HS-27A (cell line): ENCODE measurements at places on chromosomes 2 and 18.

- DNase-seq: no peak
These were observed 26.5 kb upstream of the ABI2 start for GRCh38 chr2:203301667-203302066.

DNA sequence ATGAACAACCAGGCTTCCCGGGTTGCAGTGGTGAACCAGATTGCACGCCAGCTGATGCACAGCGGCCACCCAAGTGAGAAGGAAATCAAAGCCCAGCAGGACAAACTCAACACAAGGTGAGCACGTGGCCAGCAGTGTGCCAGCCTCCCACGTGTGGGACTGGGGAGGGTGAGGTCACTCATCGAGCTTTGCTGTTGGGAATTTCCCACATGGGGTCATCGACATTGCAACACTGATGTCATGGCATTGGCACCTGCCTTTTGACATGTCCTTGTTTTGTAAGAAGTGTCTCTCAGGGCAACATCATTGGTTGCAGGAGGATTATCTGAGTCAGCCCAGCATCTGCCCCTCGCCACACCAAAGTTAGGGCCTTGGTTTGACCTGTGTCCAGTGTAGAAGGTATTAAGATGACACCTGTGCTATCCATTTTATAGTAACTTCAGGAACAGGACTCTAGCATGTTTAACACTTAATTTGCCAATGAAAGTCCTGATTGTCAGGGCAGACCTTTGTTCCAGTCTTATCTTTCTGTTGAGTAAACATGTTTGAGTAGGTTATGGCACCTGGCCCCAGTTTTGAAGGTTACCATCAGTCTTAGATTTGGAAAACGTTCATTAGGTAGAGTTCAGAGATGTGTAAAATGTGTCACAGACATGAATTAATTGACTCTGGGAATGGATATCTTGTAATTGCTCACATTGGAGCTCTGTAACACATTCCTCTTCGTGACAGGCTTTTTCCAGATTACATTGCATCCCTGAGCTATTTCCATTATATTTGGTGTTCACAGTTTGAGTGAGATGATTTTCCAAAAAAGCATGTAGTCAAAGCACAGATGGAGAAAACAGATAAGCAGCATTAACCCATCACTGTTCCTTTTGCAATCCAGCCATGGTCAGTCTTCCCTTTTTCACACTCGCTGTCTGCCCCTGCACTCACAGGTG is 93.3 kb upstream of the EML6 start:
- DNase-seq: no peak

DNA sequence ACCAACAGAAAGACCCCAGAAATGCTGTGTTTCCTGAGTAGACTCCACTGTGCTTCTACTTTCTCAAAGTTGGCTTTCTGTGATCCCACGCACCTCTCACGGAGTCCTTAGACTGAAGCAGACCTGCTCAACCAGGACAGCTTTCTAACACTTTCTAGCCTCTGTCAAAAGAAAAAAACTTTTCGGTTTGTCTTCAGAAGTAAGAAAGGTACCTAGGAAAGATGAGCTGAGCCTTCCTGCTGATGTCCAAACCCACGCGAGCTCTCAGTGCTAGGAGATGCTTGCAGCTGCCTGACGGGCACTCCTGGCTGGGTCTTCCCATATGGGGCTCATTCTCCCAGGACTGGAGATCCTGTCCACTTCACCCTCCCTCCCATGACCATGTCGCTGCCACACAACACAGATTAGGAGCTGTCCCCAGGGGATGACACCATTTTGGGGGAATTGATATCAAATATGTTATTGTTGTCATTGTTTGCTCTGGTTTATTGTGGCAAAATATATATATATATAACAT is 49.2 kb upstream of the DAPL1 start:
- no peak for DNase-seq

DNA sequence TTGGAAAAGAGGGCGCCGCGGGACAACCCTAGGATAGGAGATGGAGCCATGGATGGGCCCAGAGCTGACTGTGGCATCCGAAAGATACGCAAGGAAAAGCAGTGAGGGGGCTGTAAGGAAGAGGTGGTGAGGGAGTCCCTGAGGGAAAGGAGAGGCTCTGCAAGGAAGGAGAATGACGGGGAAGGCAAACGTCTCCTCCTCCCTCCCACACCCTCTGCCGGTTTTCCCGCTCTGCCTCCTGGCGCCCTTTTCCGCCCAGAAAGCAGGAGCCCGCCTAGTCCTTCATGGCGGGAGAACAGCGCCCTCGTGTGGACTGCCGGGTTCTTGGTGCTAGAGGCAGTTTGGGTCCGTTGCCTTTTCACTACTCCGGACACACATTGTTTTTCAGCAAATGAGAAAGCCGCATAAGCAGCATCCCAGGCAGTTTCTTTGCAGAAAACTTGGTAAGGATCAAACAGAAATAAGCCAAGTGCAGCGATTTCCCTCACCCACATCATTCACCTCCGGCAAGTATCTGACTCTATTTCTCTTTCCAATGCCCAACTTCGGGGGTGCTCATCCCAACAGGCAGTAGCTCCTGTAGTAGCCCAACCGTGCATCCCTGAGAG is 200.4 kb downstream of the INO80D start:
- DNase-seq: peak; percentile 27

DNA sequence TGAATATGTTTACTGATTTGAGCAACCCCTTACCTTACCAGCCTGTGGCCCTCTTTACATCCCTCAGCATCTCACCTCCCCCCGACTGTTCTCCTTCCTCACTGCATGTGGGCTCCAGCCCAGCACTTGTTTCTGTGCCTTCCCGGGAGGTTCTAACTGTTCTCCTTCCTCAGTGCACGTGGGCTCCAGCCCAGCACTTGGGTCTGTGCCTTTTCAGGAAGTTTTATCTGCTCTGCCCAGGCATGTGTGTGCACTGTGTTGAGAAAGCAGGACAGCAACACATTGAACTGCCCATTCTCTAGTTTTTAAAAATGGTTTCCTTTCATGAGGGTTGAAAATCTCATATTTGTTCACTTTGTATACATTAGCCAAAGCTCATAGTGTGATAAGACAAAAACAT is 158.4 kb downstream of the ATP9B start:
- no peak for DNase-seq

- DNase-seq: no peak
These were observed 585.9 kb upstream of the SYT4 start for GRCh38 chr18:43863180-43863579.

GRCh38 chr2:191634791-191635190 is 43.1 kb upstream of the NABP1 start:
- DNase-seq: no peak

DNA sequence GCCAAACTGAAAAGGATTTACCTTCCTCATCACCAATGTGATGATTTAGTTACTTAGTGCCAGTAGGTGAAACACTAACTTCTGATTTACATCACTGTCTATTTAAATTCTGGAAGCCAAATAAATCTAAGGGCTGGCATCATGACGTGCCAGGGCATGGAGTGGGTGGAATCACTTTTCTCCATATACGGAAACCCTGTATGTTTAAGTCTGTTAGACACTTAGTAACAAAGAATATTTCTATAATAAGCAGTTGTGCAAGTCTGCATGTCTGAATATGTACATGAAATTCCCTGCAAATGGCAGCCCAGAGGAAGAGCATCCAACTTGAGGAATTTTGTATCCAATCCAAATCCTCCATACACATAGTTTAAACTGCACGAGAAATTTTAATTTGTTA is 243.1 kb upstream of the SMAD7 start:
- no peak for DNase-seq

- DNase-seq: no peak
These were observed 13.6 kb downstream of the ASAP2 start for GRCh38 chr2:9220201-9220600.

DNA sequence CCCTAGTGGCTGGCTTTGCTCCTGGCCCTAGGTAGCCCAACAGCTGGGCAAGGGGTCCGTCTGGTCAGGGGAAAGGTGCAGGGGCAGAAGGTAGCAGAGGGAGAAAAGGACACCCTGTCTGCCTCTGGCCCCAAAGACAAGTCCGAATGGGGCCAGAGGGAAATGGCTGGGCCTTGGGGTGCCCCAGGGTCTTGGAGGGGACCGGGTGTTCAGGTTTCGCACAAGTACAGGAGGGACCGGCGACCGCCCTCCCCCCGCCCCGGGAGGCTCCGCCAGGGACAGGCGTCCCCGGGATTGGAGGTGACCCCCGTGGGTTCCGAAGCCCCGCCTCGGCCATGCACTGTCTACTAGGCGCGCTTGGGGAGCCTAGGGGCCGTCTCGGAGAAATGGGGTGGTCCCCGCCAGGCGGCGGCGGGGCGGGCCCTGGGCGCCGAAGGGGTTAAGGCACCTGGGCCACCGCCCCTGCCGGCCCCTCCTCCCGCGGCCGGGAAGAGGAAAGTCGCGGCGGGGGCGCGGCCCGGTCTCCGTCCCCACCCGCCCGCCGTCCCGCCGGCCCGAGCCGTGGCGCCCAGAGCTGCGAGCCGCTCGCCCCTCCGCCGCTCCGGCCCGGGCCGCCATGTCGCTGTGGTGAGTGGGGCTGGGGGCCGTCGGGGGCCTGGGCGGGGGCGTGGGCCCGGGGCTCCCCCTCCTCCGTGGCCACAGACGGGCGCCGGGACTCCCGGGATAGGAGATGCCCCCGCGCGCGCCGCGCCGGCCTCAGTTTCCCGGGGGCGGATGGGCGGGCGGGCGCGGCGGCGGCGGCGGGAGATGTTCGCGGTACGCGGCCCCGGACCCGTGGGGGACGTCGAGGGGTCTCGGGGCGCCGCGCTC is at the start of gene B3GNT7:
Gene B3GNT7 (plus strand): TSS at position 523 of the 870 bp plus-strand sequence. CDS start 94 bp downstream, at position 617.
- DNase-seq: no peak

DNA sequence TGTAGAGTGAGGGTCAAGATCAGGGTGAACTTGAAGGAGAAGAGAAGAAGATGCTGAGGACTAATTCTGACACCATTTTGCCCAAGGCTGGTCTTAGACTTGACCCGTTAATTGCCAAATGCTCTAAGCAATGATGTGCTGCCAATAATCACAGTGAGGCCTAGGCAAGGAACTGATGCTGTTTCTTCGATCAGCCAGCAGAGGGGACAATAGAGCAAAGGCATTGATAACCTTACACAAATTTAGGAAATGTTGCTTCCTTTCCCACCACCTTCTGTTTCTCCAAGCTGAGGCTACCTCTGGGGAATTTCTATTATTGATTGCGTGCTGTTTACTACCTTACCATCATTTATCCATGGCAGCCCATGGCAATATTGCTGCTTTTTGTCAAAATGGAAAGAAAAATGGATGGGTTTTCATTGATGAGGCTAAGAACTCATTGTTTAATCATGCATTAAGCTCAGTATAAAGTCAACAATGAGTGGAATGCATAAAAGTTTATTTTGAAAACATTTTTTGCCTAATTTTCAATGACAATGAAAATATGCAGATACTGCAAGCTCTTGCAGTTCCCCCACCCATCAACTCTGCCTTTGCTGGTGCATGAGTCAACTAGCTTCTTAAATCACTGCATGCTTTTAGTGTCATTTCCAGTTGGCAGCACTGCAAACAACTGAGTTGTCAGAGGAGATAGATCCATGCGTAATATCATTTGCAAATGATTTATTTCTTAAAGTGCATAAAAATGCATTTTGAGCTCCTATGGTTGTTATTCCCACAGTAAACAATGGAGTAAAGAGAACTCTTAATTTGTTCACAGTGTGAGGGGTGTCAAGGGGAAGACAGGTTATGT is 116.4 kb upstream of the NYAP2 start:
- DNase-seq: no peak

- no peak for DNase-seq
These were observed 38.5 kb upstream of the SNED1 start for GRCh38 chr2:240959941-240960308.

- DNase-seq: no peak
These were observed 75.0 kb downstream of the CD226 start for GRCh38 chr18:69872661-69873060.

DNA sequence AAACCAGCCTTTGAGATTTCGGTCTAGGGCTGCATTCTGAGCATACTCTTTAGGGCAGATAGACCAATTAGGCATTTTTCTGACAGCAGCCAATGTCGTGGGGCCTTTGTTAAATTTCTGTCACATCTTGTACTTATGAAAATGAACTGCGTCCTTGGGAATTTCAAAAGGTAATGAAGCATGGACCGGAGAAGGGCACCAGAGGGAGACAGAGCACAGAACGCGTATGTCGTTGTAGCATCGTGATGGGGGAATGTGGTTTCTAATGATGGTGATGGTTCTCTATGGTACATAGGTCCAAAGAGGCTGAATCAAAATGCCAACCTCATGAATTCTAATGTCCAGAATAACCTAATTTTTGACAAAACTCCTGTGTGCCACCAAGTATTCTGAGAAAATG is 483.9 kb upstream of the CRIM1 start:
- no peak for DNase-seq

- DNase-seq: no peak
These were observed 53.1 kb downstream of the HS1BP3 start for GRCh38 chr2:20597860-20598183.

DNA sequence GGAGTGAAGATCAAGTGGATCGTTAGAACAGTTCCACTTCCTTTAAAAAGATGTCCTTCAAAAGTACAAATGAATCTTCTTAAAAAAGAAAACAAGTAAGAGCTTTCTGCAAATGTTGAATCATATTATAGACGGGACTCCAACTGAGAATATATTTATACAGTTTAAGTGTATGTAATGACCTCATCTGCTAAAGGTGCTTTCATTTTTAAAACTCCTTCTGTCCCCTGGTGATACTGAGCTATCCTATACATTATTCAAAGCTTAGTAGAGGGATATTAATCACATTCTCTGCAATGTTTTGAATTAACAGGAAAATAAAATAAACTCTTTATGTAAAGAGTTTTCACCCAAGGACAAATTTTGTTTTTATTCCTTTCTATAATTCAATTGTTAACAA is 420.7 kb upstream of the SLC8A1 start:
- DNase-seq: no peak

DNA sequence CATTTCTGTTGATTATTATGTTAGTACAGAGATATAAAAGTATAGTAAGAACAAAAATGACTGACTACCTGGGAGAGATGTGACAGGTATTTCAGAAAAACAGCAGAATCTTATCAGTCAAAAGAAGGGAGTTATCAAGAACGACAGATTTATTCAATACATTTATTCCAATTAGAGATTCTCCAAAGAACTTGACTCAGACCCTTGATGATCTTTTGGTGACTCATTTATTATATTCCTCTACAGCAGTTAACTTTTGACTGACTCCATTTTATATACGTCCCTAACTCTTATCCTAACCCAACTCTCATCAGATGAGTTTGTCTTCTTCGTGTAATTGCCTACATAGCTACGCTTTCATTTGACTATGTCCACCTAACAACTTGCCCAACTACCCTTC is 91.1 kb downstream of the C2orf74 start:
- DNase-seq: no peak

DNA sequence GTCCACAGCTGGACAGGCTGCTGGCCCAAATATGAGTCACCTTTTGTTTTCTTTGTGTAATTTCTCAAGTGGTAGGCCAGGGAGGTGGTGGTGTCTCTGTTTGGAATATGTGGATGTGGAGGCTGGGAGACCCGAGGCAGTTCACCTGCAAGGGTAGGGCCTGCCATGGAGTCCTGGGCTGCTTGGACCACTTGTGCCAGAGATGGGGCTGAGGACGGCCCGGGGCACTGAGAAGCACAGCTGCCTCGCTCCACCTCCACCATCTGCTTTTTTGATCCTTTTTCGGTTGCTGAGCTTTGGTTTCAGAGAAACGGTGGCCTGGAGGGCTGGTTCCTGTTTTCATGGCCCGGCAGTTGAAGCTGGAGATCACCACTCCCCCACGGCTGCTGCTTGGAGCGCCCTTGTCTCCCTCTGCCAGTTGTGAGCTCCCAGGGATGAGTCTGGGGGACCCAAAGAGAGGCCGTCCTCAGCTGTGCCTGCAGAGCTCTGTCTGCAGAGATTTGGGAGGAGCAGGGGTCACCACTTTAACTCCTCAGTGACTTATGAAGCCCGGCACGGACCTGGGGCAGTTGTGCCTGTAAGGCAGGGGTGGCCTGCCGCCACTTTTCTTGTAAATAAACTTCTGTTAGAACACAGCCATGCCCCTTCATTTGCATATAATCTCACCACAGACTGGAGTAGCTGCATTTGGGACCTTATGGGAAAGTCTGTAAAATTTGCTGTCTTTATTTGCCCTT is 67.6 kb upstream of the MCFD2 start:
- DNase-seq: no peak
